Smooth muscle cell of the brain vasculature (primary cell): ENCODE measurements at places on chromosomes 2 and 18.

DNA sequence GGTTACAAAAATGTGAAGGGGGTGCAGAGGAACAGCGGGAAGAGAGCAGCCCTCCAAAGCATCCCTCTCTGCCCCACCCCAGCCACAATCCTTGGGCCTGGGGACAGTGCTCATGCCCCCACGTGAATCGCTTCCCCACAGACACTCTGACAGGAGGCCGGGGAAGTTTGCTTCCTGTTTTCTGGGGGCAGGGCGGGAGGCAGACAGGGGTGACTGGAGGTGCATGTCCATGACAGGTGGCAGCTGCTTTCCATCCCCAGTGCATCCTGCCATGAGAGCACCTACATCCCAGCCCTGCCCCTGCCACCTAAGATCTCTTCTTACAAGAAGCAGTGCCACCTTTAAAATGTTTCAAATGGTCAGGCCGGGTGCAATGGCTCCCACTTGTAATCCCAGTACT, 47.2 kb upstream of the UBE2F start:
- no peak for DNase-seq

GRCh38 chr18:8517276-8517675, 92.0 kb upstream of the RAB12 start:
- no peak for DNase-seq

DNA sequence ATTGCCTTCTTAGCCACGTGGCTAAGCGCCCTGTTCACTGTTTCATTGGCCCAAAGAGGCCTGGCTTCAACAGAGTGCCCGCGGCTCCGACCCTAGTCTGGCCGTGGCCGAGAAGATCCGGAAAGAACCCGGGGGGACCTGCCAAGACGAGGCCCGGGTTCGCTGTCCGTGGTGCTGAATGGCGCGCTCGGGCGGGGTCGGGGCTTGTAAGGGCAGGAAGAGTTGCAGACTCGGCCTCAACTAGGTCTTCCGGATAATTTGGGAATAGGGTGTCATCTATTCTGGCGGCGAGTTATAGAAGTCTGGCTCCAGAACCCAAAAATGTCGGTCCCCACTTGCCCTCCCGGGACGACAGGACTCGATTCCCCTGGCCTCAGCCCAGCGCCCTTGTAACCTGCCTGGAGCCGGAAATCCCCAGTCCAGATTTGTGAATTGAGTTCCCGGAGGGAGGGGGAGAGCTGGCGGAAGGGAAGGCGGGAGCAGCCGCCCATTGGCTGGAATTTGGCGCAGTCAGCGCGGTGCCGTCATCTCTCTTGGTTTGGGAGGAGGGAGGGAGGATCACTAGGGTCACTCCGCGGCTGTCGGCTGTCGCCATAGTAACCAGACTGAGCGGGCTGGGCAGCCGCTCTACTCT, 3.5 kb downstream of the CDK5R2 start:
- DNase-seq = peak; percentile 6

DNA sequence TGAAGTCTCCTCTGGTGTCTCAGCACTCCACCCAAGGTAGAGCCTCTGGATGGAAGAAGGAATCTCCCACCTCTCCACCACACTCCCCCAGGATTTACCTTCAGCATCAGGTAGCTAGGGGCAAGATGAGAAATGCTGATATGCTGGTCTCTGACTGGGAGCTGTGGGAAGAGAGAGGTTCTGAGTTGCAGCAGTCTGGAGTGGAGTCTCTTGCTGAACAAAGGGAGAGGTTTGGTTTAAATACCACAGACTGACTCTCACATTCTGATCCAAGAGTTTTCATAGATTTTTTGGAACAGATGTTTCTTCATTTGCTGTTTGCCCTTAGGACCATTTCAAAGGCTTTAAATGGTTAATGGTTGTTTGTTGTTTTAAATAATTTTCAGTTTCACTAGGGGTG, 1.1 kb upstream of the CFLAR start:
- no peak for DNase-seq

DNA sequence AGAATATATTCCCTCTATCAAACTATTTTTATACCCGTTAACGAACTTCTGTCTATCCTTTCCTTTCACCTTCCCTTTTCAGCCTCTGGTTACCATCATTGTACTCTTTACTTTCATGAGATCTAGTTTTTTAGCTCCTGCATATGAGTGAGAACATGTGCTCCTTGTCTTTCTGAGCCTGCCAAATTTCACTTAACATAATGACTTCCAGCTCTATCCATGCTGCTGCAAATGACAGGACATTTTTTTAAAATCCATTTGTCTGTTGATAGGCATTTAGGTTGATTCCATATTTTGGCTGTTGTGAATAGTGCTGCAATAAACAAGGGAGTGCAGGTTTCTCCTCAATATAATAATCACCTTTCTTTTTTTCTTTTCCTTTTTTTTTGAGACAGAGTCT, 8.2 kb upstream of the CCDC195 start:
- no peak for DNase-seq

GRCh38 chr2:3617198-3617890, 22.4 kb downstream of the COLEC11 start:
- DNase-seq = no peak

GRCh38 chr18:68604256-68604655, 110.7 kb downstream of the TMX3 start:
- DNase-seq = no peak

DNA sequence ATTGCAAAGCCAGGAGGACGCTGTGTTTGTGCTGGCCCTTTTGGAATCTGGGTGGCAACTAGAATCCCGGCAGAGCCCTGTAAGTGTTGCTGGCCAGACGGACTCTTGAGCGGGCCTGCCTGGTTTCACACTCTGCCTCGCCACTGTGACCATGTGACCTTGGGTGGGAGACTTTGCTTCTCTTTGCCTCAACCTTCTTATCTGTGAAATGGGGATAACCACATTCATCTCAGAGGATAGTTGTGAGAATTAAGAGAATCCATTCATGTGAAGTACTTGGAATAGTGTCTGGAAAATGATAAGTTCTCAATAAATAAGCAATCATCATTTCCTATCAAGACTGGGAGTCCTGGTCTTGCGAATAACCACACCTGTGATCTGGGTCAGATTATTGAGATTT, 105.6 kb downstream of the LIPG start:
- DNase-seq = no peak

- no peak for DNase-seq
These were observed 174.5 kb downstream of the SS18 start for GRCh38 chr18:25915907-25916306.

- no peak for DNase-seq
These were observed 1059.7 kb downstream of the TSN start for GRCh38 chr2:122815120-122815519.

DNA sequence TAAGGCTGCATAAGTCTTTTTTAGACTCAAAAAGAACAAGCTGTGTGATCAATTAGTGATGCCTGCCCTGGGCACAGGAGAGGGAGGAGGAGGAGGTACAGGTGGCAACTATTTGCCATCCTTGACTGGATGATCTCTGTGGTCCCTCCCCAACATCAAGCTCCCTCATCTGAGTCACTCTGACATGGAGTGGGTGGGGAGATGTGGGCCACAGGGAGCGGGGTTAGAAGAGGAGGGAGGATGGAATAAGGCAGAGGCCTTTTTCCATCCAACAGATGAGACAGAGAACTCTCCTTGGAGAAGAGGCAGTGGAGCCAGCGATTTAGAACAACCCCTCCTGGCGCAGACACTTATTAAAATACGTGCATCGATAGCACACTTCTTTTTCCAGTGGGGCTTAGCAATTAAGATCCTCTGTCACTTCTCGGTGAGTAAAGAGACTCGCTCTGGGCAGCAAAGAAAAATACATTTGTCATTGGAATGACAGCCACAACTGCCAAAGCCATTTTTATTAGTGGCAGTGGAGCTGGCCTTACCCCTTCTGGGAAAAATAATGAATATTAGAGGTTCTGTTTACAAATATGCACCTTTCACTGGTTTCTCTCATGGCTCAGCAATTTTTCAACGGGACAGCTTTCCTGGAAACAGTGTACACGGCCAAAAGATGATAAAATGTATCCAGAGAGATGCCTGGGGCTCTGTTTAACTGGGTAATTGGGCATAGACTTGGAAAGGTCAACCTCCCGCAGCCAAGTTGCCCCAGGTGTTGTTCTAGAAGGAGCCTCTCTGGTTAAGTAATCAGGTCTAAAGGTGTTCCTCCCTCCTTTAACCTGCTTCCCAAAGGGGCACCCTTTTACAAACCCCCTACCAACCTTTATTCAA, 238.4 kb upstream of the CXCR4 start:
- DNase-seq = no peak

GRCh38 chr2:24971536-24972314, at the start of gene DNAJC27:
DNAJC27 (minus strand) TSS chr2:24971955; CDS start chr2:24971904, 51 bp downstream.
- peak; percentile 95 for DNase-seq

- no peak for DNase-seq
These were observed 2.1 kb upstream of the TRIB2 start for GRCh38 chr2:12714391-12715221.

DNA sequence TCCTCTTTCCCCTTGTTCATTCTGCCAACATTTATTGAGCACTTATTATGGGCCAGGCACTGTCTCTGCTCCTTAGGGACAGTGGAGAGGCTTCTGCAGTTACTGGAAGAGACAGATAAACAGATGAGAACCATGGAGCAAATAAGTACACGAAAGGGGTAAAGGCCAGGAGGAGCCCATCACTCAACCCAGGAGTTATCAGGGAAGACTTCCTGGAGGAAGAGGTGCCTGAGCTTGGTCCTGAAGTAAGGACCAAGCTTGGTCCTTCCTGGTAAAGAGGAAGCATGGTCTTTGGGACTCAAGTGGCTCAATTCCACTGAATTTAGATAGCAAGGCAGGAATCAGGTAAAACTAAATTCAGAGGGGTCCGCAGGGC, 1.7 kb downstream of the ACTG2 start:
- no peak for DNase-seq

- DNase-seq = no peak
These were observed 222.2 kb downstream of the BCL11A start for GRCh38 chr2:60331115-60331809.

DNA sequence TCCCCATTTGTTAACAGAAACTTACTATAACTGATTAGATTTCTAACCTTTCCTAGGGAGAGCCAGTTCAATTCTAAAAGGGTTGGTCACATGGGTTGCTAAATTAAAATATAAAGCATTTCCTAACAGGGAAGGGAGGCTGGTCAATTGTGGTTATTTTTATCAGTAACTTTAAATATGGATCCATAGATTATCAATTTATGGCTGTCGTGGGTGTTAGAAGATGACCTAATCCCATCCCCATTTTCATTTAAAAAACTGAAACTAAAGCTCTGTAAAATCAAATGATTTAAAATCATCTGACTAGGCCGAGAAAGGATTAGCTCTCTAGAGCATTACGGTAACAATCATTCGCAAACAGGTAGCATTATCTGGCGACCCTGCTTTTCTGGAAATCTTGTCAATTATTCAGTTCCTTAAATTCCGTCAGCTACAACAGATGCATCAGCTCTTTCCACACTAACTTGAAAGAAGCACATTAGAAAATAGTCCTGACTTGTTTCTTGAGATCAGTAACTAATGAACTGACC, 953 bp upstream of the HNRNPA3 start:
- DNase-seq = no peak

GRCh38 chr2:112529757-112530156, 12.5 kb upstream of the POLR1B start:
- no peak for DNase-seq

GRCh38 chr2:120539937-120540718, 194.2 kb downstream of the INHBB start:
- peak; percentile 76 for DNase-seq

DNA sequence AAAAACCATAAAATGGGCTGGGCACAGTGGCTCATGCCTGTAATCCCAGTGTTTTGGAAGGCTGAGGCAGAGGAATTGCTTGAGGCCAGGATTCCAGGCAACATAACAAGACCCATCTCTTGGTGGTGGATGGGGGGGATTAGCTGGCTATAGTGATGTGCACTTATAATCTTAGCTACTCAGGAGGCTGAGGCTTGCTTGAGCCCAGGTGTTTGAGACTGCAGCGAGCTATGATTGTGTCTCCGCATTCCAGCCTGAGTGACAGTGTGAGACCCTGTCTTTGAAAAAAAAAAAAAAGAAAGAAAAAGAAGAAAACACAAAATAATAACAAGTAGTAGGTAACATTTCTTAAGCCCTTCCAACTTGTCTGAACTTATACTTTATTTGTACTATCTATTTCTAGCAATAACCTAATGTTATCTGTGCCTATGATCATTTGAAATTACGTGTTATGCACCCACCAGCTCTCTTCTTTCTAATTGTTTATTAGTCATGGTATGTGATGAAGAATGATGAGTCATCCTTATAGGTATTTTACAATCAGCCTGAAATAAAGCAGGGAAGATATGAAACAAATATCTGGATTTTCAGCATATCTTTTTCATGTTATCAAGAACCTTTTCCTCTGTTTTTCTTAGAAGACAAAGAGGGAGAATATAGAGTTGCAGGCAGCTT, 129.3 kb upstream of the UNC80 start:
- DNase-seq = no peak

GRCh38 chr2:160064916-160065315, 2.5 kb upstream of the PLA2R1 start:
- DNase-seq = no peak

DNA sequence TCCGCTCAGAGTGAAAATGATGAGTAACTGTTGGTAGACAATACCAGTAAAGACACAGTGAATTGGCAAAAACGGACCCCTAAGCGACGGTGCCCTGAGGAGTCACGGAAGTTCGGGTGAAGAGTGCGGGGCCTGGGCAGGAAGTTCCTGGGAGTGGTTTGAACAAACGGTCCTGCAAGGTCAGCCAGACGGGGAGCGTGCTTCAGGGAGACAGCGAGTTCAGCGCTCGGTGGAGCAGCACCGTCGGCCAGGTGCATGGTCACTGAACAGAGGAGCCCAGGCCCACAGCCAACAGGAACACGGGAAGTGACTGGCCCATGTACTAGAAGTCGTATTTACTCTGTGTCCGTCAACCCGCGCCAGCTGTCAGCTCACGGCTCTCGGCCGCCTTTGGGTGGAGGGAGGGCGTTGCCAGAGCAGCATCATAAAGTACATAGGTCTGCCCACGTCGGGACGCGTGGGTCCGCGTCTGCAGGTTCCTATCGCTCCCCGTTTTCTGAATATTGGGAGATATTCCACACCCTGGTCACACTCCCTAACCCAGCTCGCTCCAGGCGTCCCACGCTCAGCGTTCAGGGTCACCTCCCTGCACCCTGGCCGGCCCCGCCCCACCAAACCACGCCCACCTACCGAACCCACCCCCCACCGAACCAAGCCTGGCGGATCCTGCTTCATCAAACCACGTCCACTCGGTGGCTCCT, 75.6 kb upstream of the UXS1 start:
- no peak for DNase-seq

DNA sequence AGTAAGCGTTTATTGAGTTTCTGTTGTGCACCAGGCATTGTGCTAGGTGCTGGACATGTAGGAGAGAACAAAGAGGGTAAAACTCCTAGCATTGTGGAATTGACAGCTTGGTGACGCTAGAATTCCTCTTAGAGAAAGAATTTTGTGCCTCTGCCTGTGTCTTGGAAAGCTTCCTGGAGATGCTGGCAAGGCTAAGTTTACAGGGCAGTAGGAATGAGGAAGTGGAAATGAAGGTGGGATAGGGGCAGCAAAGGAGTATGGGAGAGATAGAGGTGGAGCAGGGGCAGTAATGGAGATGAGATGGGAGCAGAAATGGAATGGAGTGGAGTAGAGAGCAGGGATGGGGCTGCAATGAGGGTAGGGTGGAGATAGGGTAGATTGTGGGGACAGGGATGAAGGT, 29.8 kb downstream of the GPR39 start:
- no peak for DNase-seq
